ENCODE measurements at places on chromosomes 1 and 21.
A peak's percentile ranks its signal among the peaks of the same experiment; 100 is the strongest.

DNA sequence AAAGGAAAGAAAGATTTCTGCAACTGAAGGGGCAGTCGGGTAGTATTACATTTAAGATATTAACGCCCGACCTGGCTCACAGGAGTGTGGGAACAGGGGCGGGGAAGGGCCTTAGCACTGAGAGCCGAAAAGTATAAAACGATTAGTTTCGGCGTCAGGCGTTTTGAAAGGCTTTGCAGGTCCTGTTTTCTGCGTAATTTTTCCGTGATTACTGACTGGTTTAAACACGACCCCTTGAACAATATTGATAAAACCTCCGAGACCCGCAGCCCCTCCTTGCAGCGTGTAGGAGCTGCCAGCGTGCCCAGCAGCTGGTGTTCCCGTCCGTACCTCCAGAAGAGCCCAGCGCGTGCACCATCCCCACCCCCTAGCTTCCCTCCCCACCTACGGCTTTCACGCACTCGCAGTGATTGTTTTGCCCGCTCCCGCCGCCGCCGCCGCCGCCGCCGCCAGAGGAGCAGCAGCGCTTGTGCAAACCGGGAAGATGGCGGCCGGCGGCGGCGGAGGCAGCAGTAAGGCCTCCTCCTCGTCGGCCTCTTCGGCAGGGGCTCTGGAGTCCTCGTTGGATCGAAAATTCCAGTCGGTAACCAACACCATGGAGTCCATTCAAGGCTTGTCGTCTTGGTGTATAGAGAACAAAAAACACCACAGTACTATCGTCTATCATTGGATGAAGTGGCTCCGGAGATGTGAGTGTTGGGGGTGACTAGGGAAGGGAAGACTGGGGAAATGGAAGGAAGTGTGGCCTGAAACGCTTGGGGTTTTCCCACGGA, 470 bp downstream of the RPRD2 start:
- DNase-seq, result peak; percentile 82

- DNase-seq, result peak; percentile 3
These were observed 77.6 kb upstream of the IFFO2 start for GRCh38 chr1:19033926-19034680.

DNA sequence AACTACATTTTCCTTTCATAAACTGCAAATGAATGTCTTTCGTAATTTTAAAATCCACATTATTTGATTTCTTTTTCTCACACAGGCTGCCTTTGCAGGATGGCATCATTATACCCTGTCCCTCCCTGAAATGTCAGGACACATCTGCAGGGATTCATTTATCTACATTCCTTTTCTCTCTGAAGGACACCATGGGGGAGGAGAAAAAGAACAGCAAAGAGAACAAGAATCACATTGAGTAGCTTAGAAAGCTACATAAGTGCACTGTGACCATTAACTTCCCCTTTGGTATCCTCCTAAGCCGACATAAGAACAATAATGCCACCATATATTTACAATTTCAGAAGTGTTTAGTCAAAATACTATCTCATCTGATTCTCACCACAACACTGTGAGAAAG, 129.5 kb downstream of the PIGK start:
- no peak for DNase-seq

DNA sequence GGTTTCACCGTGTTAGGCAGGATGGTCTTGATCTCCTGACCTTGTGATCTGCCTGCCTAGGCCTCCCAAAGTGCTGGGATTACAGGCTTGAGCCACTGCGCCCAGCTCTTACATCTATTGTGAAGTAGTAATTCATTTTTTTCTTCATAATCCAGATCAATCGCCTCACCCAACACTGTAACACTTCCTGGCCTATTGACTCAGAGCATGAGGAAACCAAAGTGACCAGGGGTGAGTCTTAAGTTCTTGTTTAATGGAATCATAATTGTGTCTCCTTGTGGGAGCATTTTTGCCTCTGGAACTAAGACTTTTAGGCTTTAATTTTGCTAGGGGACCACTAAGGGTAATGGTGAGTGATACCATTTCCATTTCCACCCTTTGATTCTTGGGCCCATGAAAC, 27.4 kb downstream of the TNFSF18 start:
- DNase-seq, result no peak

GRCh38 chr1:41382480-41383090, 21.4 kb downstream of the FOXO6 start:
- no peak for DNase-seq

DNA sequence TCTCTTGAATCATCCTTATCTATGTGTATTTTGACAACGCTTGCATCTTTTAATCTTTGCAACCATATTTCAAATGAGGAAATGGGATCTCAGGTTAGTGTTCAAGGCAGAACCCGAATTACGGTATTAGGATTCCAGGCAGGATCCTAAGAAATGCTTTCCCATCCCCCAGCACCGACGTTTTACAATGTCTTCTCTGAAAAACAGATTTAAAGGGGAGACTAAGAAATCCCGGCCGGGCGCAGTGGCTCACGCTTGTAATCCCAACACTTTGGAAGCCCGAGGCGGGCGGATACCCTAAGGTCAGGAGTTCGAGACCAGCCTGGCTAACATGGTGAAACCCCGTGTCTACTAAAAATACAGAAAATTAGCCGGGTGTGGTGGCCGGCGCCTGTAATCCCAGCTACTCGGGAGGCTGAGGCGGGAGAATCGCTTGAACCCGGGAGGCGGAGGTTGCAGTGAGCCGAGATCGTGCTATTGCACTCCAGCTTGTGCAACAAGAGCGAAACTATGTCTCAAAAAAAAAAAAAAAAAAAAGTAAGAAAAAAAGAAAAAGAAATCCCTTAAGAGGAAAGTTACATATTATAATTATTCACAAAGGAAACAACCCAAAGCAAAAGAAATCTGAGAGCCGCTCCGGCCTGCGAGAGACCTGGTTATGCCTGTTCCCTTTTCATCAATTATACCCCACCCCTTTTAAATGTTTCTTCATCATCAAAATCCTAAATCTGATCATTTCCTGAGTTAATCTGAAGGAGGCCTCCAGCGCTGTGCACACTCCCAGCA, 801 bp upstream of the GORAB start:
- DNase-seq, result peak; percentile 13

DNA sequence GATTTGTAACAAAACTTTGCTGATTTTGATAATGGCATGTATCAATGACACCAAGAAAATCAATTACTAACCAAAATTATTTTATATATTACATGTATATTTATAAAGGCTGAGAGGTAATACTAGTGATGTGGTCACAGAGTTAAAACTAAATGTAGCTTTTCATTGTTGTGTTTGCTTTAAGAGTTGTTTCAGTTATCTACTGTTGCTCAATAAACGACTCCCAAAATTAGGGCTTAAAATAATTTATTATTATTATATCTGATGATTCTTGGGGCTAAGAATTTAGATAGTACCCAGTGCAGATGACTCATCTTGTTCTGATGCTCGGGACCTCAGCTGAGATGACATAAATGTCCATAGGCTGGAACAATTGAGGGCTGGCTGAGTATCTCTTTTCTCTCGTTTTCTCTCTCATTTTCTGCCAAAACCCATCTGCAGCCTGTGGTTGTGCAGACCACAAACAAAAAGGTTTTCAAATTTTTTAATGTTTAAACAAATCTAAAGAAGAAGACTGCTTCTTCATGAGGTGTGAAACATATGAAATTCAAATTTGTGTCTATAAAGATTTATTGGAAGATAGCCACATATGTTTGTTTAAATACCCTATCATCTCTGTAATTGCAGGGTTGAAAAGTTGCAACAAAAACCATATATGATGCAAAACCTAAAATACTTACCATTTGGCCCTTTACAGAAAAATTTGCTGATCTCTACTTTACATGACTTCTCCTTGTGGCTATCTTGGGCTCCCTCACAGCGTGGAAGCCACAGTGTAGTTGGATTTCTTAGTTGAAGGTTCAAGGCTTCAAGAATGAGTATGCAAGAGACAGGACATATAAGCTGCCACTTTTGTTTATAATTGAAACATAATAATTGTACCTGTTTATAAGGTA, 14.8 kb upstream of the PTPRC start:
- no peak for DNase-seq

DNA sequence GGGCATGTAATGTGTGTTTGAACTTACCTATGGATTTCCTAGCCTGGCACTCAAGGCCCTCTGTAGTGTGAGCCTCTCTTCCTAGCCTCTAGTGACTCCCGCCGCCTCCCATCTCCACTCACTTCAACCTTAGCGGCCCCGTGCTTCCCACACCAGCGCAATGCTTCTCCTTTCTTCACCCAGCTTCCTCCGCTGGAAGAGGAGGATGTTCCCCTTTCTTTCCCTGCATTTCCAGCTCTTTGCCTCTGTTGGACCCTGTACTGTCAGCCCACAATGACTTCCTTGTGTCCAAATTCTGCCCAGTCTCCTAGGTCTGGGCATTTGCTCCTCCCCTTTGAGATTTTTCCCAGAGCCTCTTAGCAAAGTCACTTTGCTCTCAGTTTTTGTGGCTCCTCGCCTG, 138.1 kb upstream of the IRF2BP2 start:
- DNase-seq, result no peak

DNA sequence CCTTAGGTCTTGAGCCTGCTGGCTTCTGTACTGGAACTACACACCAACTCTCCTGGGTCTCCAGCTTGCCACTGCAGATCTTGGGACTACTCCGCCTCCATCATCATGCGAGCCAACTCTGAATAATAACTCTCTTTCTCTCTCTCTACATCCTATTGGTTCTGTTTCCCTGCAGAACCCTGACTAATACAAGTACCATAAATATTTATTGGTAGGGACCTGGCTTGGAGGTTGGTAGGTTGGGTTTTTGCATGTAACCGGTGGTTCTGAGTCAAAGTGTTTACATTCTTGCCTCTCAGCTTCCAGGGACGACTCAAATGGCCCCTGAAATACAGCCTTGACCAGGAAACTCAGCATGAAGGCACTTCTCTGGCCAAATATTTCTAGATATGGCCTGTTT, 110.4 kb downstream of the KCND3 start:
- DNase-seq, result no peak

DNA sequence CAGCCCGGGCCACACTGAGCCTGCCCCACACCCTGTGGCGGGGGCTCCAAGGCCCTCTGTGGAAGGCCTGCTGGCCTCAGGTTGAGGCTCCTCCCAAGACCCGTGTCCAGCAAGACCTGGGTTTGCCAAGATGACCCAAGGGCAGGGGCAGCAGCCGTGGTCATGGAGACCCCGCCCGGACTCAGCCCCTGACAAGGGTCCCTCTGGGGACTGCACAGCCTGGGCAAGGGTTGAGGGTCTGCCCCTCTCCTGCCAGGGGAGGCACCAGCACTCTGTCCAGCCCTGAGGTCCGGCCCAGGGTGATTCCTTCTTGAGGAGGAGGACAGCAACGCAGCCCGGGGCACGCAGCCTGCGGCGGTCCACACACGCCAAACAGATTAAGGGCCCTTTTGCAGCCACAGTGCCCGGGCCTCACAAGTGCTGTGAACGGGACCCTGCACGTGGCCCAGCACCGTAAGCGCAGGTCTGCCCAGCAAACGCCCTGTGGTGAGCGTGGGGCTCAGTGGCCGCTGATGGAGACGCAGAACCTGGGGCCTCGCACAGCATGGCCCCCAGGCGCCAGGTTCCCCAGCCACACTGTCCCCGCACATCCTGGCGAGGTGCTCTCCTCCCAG, 3.4 kb downstream of the SPATC1L start:
- DNase-seq, result no peak

GRCh38 chr1:210500831-210501230, 172.1 kb downstream of the HHAT start:
- no peak for DNase-seq

- DNase-seq, result no peak
These were observed 22.3 kb upstream of the SDE2 start for GRCh38 chr1:226021401-226021800.

DNA sequence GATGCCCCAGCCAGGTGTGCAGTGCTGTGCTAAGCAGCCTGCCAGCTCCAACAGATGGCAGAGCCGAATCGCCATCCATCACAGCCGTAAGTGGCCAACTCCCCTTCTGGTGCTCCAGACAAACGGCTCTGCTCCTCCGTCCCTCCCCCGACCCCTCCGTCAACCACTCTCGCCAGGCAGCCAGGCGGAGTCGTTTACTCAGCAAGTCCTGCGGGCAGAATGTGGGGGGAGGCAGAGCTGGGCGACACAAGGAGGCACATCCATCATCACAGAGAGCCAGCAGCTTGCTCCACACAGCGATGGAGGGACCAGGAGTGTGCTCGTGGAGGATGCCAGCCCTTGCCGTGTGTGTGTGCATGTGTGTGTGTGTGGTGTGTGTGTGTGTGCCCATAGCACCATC, 206.6 kb upstream of the GRIK3 start:
- DNase-seq, result no peak

DNA sequence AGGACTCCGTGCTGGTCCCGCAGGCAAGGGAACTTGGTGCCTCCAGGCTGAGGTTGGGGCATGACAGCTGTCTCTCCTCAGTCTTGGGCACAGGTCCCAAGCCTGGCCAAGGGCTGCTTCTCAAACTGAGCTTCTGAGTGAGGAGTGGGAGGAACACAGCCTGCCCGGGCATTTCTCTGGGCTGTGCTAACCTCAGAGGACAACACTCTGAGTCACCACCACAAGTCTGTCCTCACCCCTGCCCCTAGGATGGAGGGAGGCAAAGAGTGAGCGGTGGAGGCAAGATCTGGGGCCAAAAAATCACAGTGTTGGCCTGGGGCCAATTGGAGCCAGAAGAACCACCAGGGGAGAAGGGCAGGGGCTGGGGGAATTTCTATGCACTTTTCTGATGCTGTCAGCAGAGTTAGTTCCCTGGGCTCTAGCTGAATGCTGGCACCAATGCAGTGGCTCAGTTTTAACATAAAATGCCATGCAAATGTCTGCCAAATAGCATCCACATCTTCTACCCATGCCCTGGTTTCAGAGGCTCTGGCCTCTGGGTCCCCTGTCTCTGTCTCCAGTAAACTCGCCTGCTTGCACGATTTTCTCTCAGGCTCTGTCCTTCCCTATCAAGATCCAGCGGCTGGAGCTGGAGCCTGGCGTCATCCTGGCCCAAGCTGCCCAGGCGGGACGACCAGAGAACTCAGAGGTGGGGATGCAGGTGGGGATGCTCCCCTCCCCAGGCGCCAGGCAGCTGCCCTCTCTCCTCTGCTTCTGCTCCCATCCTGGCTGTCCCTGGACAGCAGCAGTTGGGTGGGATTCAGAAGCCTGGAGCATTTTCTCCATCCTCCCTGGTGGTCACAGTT, 11.0 kb upstream of the CDK18 start:
- DNase-seq, result no peak

DNA sequence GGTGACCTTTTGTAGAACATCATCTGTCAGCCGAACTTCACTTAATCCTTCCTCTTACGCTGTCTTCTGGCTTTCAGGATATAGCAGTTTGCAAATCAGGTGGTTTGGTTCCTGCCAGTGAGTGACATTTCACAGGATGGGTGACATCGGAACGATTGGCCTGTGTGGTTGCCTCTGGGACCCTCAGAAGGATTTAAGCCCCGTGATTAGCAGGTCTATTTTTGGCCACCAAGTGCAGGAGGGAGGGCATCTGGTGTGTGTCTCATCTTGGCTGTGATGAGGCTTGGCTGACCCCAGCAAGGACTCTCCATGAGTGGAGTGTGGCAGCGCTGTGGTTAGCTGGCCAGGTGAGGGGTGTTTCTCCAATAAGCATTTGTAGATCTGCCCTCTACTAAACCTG, 407.6 kb upstream of the VAMP3 start:
- DNase-seq, result no peak

Measured in transverse colon (tissue), 4 donors.